CD14-positive monocyte (primary cell): ENCODE measurements at places on chromosomes 1 and 21.

GRCh38 chr1:54814126-54814498 is 13.0 kb upstream of the TTC22 start:
- DNase-seq, result no peak

DNA sequence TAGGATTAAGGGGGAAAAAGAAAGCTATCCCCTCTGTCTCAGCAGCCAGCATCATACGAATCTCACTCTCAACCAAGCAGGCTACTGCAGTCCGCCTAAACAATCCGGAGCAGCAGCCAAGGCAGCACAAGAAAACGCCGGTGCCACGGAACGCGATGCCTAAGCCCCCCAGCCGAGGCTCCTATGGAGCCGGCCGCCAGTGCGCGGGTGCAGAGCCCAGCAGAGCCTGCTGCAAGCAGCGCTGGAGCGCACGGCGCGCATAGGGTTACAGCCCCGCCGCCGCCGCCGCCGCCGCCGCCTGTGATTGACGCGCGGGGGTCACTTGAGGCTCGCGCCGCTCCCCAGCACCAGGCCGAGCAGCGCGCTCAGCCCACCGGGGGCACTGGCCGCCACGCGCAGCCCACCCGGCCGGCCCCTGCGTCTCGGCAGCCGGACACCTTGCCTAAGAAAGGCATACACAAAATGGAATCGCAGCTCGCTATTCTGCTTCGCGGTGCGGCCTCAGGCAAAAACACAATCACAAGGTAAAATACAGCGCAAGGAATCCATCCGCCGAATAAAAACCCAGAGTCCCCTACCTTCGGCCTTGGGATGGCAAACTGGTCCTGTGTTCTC is 780 bp downstream of the HIVEP3 start:
- DNase-seq, result no peak

GRCh38 chr1:222073307-222073995 is 331.6 kb upstream of the DUSP10 start:
- DNase-seq, result no peak

DNA sequence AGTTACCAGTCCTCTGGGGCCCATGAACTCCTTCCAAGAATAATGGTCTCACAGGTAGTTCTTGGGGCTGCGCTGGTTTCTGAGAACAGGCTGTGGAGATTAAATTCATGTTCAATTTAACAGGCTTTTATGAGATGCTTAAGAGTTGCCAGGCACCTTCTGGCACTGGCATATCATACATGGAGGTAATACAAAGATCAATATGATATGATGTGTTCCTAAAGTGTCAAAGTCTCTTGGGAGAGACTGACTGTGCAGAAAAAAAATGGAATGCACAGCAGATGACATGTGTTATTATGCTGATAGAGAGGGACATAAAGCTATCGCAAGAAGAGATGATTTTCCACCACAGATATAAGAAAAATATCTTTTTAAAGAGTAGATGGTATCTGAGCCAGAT is 6.8 kb downstream of the CYP2J2 start:
- no peak for DNase-seq

DNA sequence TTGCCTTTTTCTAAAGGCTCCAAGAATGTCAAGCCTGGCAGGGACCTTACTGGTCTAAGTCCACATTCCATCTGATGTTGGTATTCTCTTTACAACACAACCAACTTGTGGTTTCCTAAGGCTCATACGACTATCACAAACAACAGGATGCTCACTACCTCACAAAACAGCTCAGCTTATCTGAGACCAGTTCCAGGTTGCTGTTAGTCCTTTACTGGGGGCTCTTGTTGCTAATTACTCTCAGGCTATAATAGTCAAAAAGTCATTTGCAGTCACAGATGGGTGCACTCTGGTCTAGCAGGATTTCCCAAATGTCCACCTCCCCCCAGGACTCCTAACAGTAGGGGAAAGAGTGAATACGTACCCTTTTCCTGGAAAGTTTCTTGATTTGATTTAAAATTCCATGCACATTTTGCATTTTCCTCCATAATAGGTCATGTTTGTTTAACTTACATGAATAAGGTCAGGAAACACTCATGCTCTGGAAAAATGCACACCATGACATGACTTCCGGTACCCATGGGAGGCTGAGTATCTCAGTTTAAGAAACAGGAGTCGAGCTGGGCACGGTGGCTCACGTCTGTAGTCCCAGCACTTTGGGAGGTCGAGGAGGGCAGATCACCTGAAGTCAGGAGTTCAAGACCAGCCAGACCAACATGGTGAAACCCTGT is 16.0 kb downstream of the LCK start:
- no peak for DNase-seq

GRCh38 chr1:32341186-32341757 is 5.2 kb upstream of the MARCKSL1 start:
- DNase-seq, result no peak

- DNase-seq, result no peak
These were observed 34.5 kb downstream of the LRRN2 start for GRCh38 chr1:204650911-204651570.

- peak; percentile 45 for DNase-seq
These were observed 46.4 kb upstream of the NBL1 start for GRCh38 chr1:19597496-19598309.

- no peak for DNase-seq
These were observed 138.6 kb downstream of the SLC44A5 start for GRCh38 chr1:75472089-75472970.

DNA sequence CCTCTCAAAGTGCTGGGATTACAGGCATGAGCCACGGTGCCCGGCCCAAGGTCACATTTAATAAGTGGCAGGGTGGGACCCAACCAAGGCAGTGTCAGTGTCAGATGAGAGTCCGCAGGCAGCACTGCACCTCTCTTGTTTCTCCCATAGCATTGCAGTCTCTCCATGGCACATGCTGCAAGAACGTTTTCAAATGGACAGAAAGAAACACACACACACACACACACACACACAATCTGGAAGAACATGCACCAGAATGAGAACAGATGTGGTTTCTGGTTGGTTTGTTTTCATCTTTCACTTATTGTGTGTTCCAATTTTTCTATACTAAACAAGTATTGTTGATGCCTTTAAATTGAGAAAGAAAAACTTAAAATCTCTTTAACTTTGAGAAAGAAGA is 126.5 kb downstream of the SYF2 start:
- no peak for DNase-seq

DNA sequence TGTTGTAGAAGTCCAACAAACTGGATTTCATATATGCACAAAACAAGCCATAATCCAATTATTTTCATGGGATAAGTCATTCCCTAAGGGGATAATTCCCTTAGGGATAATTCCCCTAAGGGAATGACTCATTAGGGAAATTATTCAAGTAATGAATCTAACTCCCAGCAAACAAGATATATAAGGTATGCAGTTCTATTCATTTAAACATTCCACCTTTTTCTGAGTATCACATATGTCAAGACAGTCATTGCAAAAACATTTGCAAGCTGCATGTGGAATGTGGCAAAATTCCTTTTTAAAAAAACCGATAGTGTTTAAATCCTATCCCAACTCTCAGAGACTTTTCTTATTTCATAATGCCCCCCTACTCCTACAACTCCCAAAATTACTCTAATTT is 131.2 kb downstream of the AKT3 start:
- DNase-seq, result no peak

GRCh38 chr1:7785108-7785507 is 1.0 kb downstream of the PER3 start:
- no peak for DNase-seq

DNA sequence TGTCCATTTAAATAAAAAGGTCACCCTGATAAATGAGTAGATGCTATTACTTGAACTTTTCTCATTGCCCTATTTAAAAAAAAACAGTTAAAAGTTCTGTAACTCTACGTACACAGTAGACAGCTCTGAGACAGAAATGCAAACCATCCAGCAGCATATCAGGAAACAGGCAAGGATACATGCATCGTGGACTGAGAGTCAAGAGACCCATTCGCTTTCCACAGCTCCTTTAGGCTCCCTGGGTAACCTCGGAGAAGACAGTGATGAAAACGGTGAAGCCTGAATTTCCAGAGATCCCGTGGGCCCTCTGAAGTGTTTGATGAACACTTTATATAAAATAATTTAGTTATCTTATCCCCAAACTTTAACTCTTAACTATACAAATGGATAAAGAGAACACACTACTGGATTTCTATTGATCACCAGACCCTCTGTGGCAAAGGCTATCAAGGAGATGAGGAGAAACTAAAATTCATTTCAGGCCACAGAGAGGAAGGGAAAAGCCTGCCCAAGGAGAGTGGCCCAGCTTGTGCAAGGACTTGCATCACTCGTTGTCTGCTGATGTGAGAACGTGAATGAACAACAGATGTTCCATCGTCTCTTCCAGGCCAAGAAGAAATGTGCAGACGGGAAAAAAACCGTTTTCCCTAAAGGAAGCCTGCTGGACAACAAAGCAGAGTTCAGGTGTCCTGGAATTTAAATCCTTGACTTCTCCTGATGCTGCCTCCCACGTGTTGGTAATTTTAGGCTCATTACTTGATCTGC is 131.0 kb downstream of the TGFBR3 start:
- DNase-seq, result no peak

- peak; percentile 62 for DNase-seq
These were observed 1.7 kb upstream of the ZBTB18 start for GRCh38 chr1:244049162-244050013.

- DNase-seq, result no peak
These were observed 3.6 kb upstream of the VSIG8 start for GRCh38 chr1:159866066-159866465.

- no peak for DNase-seq
These were observed 347.2 kb downstream of the DISC1 start for GRCh38 chr1:231973830-231974229.

DNA sequence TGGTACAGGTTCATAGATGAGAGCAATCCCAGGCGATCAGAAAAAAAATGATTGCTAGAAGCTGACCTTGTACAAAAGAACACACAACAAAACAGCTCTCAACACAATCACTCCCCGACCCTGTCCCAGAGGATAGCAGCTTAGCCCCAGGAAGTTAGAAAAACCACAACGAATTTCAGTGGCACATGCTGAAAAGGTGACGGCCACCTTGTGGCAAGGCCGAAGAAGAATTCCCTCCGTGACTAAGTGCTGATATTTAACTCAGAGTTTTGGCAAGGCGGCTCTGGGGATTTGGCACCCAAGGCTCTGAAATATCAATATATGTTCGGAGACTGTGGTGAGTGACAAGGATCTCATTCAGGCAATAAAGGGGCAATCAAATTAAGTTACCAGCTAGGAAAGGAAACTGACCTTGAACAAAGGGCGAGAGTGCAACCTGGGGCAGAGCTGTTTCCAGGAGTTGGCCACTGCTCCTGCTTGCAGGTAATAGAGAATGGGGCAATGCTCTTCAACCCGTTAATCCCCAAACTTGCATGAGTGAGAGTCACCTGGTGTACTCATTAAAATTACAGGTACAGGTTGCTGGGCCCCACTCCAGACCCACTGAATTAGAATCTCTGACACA is 96.2 kb downstream of the BEND5 start:
- DNase-seq, result no peak

DNA sequence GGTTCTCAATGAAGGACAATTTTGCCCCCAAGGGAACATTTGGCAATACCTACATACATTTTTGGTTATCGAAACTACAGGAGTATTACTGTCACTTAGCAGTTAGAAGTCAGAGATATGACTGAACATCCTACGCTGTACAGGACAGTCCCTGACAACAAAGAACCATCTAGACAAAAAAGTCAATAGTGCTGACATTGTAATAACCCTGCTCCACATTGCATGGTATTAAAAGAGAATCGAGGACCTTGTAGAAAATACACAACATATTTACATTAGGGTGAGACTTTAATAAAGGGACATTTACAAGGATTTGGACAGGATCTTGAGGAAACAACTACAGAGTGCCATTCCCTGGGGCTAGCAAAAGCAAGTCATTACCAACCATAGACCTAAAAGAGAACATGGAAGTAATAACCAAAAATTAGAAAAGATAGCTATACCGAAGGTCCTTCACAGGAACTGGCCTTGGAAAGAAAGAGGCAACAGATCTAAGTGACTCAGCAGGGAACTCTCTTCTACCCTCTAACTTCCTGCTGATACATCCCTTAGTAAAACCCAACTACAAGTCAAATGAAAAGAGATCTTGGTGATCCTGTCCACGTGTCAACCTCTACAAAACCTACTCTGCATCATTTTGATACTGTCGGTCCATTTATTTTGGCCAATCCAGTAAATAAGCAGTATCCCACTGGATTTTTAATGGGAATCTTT is 40.2 kb downstream of the ANGPTL3 start:
- DNase-seq, result no peak

DNA sequence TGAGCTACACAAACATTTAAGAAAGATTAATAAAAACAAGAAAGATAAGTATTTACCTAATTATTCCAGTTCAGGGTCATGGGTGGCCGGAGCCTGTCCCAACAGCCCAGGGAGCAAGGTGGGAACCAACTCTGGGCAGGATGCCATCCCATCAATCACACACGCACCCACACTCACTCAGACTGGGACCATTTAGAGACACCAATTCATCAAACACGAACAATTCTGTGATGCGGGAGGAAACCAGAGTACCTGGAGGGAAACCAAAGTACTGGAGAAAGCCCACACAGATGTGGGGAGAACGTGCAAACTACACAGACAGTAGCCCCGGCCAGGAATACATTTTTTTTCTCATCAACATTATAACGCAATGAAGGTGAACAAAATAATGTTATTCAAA is 16.2 kb downstream of the WASF2 start:
- no peak for DNase-seq

DNA sequence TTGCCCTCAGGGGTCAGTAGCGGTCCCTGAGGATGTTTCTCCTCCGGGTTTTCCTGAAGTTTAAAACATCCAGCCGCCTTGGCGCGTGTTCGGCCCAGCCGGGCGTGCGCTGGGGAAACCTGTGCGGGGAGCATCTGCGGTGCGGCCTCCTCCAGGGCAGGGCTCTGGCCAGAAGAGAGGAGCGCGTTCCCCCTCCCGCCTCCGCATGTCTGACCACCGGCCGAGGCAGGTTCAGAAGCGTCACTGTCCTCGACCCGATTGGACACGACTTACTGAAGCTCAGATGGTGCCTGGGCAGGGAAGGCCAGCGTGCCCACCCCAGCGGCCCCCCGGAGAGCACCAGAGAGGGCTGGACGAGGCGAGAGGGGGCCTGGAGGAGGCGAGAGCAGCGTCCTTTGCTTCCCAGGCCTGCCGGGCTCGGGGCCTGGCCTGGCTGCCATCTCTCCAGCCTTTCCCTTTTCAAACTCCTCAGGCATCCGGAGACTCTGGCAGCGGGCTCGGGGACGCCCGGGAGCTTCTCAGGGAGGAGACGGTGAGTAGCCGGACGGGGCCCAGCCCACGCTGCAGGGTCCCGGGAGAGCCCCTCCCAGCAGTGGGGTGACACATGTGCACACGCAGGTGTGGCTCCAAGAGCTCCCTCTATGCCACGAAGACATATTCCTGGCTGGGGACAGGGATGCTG is 67.1 kb downstream of the SLC19A1 start:
- no peak for DNase-seq

- DNase-seq, result no peak
These were observed 220.1 kb upstream of the SAMSN1 start for GRCh38 chr21:14766241-14766640.

- DNase-seq, result no peak
These were observed 622.4 kb upstream of the PKN2 start for GRCh38 chr1:88061492-88062177.

GRCh38 chr1:150551051-150551783 is 2.0 kb downstream of the ADAMTSL4 start:
- peak; percentile 33 for DNase-seq

- no peak for DNase-seq
These were observed 24.1 kb downstream of the IFFO2 start for GRCh38 chr1:18932387-18932786.
